ENCODE measurements at places on chromosomes 11 and 22.
A peak's percentile ranks its signal among the peaks of the same experiment; 100 is the strongest.

DNA sequence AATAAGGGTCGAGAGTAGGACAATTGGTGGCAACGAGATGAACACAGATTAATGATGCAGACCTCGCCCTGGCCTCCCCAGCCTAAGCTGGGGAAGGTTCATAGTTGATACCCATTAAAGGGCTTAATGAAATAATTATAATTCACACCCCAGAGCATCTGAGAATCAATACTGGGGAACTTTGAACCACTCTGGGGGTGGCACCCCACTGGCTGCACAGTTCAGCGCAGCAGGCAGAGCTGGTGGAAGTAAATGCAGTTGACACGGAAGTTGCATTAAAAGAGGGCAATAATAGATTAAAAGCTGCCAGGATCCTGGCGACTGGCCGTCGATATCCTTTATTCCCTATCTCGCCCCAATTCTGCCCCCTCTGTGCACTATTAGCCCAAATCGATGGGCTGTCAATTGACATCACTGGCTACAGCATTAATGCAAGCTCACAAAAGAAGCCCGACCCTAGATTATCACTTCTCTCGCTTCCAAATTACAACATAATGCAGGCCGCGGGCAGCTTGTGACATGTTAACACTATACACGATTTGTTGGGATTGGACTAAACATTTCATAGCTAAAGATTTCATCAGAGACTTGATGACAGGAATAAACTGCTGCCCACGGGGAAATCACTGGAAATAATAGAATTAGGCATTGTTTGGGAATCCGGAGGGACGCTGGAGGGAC is 14.5 kb downstream of the HSPA8 start:
- DNase-seq: no peak

- peak; percentile 1 for DNase-seq
Observed at GRCh38 chr11:60251485-60252212, 8.7 kb upstream of the MS4A4E start.

DNA sequence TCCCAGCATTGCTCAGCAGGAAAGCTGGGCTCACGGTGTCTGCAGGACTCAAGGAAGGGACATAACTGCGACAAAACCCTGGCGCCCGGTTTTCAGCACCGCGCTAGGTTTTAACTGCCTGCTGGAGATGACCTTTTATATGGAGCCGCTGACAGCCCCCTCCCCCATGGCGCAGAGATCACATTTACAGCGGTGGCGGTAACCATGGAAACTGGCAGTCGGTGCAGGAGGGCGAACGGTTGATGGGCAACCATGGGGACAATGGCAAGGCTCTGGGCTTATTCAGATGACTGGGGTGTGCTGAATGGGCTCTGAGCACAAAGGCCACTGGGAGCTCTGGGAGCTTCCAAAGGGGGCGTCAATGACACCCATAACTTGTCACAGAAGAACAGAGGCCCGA is 37.2 kb downstream of the CELSR1 start:
- peak; percentile 73 for DNase-seq

- DNase-seq: no peak
Observed at GRCh38 chr22:47591709-47592108, 829.3 kb downstream of the TBC1D22A start.

GRCh38 chr22:30386960-30387827 is at the start of gene RNF215:
TSS of gene RNF215 (minus strand) at chr22:30387411. CDS start at chr22:30387313, 98 bp downstream.
- DNase-seq: peak; percentile 65

- DNase-seq: no peak
Observed at GRCh38 chr11:3129181-3129590, 35.9 kb downstream of the OSBPL5 start.

- no peak for DNase-seq
Observed at GRCh38 chr11:35276396-35277145, 137.6 kb downstream of the CD44 start.

DNA sequence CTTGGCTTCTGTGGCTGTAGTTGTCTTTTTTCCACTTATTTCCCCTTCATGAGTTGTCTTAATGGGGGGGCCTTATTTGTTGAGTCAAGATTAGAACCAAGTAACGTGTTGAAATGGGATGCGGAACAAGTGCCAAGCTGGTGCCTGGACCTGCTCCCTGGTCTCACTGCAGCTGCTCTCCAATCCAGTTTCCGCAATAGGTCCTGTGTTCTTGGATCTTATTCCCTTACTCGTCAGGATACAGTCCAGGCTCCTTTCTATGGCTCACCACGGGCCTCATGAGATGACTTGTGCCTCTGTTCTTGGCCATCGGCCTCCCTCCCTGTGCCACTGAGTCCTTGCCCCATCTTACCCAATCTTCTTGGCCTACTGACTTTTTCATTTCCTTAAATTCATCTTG is 159.6 kb upstream of the CADM1 start:
- DNase-seq: no peak

GRCh38 chr22:32957200-32957803 is 100.9 kb downstream of the SYN3 start:
- DNase-seq: peak; percentile 63

- no peak for DNase-seq
Observed at GRCh38 chr11:40161854-40162410, 1297.5 kb downstream of the LRRC4C start.

DNA sequence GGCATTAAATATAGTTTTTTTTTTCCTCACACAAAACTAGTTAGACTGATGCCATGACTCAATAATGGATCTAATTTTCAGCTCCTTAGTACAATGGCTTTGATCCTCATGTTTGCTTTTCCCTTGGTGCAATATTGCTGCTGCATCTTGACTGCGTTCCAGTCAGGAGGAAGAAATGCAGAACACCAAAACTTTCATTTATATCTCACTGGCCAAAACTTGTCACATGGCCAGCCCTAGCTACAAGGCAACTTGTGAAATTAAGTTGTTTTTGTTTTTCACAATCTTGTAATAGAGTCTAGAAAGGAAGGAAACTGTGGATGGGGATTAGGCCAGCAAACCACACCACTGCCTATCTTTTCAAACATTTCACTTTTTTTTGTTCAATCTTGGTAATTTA is 36.7 kb downstream of the SMC1B start:
- no peak for DNase-seq

DNA sequence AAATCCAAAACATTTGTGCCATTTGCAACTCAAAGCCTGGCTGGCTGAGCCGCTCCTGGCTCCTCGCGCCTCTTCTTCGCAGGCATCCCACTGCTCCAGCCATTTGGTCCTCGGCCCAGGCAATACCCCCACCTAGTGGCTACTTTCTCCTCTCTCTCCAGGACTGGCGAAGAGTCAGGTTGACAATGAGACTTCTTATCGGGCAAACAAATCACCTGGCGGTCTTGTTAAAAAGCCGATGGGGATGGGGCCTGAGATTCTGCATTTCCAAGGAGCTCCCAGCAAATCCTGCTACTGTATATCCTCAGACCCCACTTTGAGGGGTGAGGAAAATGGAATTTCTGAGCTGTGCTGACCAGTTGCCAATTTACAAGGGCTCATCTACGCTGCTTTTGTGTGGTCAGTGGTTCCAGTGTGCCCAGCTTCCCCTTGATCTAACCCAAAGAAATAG is 89.0 kb downstream of the ISX start:
- DNase-seq: peak; percentile 49

DNA sequence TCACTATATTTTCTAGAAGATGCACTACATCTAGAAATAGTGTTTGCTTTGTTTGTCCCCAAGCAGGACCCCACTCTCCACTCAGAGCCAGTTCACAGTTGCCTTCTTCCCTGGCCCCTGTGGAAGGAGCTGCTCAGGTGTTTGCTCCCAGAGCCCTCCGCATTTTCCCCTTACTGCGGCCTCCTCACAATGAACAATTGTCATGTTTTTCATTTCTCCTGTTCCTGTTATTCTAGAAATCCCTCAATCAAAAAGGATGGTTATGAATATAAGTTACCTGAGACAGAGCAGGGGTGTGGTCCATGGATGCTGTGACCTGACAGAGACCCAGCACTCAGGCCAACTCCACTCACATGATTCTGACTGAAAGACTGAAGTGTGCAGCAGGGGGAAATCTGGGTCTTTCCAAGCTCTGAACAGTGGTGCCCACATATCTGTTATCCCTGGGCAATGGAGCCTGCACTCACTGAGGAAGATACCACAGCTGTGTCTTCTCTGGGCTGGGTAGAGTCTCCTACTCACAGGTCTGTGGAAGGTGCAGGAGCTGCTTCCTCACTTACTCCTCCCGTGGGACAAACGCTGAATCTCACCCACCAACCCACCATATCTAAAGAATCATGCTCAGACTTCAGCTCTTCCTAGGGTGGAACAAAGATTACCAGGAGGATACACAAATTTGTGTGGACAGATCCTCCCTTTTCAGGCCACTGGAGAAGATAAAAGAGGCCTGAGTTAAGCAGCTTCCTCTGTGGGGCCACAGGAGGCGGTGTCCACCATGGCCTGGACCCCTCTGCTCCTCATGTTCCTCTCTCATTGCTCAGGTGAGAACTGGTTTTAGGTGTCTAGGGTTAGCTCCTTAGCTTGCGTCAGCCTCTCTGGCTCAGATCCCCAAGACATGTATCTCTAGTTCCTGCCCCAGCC is 87.1 kb upstream of the TOP3B start:
- no peak for DNase-seq

DNA sequence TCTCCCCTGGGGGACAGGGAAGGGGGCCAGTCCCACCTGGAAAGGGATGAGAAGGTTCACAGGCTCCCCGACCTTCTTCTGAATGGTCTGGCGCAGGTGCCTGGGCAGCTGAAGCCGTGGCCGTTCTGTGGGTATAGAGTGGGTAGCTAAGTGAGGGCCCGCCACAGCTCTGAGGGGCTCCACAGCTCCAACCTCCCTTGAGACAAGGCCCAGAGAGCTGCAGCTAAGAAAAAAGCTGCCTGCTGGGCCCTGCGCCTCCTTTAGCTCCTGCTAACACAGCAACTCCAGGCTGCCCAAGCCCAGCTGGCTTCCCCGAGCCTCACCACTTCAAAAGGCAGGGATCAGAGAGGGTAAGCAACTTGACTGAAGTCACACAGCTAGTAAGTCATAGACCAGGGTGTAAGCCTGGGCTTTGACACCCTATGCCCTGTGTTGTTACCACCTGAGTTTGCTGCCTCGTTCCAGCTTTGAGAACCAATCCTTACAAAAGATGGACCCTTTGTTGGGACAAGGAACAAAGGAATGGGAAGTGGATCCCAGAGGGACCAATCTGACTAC is 18.5 kb downstream of the MYBPC3 start:
- no peak for DNase-seq

GRCh38 chr11:33747979-33748378 is 11.8 kb upstream of the CD59 start:
- no peak for DNase-seq

DNA sequence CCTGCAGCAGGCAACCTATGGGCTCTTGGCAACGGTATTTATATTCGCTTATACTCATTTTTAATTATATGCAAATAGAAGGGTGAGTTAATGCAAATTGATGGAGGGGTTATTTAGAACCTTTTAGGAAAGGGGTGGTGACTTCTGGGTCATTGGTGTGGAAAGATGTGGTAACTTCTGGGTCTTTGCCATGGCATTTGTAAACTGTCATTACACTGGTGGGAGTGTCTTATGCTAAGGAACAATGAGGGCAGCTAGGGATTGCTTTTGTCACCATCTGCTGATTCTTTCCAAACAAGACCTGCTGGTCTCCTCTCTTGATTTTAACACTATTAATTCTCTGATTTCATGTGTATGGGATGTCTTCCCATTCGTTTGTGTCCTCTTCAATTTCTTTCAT is 11.7 kb upstream of the KAT5 start:
- DNase-seq: no peak

All from renal cortex interstitium (tissue), 15 donors.